ENCODE measurements at places on chromosomes 12 and 14. TPM values are rescaled to one million over a fixed set of nuclear protein-coding genes. Genes with fewer than 3 reads are reported as not detected.

GRCh38 chr12:92034858-92035401, 110.7 kb downstream of the BTG1 start:
- peak; percentile 88 for DNase-seq

DNA sequence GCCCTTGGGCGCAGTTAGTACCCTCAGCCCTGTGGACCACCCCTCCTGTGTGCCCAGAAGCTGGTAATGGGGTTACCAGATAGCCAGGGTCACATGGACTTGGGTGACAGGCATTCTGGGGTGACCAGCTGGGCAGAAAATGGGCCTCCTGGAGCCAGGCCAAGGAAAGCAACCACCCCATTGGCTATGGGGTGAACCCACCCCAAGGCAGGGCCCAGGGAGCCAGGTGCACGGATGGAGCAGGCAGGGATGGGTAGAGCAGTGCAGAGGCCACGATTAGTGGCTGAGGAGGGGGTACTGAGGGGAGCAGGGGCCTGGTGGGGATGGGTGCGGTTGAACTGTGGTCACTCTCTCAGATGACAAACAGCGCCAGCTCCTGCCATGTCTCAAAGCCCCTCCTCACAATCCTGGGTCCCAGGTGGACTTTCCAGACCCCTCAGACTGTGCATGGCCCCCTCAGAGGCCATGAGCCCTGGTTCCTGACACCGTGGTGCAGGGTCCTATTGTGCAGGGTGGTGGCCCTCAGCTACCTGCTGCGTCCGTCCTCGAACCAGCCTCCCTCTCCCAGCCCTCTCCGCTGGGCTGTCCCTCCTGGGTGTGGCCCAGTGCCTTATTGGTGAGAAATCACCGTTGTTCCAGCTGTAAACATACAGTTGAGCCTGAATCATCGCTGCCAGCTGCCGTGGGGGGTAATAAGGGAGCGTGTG, 23.4 kb upstream of the BEGAIN start:
- no peak for DNase-seq

- no peak for DNase-seq
Measured at GRCh38 chr12:113200021-113200797, 14.7 kb downstream of the RITA1 start.

- DNase-seq = no peak
Measured at GRCh38 chr14:90440021-90440451, 43.2 kb downstream of the CALM1 start.

DNA sequence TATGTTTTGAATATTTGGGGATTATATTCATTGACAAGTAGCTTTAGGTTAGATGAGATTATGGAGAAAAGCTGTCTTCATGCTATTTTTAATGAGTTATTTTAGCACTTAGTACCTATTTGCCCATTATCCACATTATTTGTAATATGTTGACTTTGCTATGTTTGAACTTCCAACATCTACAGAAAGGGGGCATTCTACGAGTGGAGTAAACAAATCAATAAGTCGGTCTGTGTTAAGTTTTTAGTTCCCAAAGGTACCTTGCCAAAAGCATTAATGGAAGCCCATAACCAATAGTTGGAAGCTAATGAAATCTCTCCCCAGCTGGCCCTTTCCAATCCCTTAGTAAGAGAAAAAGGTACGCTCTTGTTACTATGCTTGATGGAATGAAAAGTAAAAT, 250.0 kb upstream of the E2F7 start:
- no peak for DNase-seq

The DEPDC4 gene
- 0.13 TPM for total RNA-seq

The PRB2 gene
- not detected for total RNA-seq

- no peak for DNase-seq
Measured at GRCh38 chr12:67251012-67251411, 18.1 kb upstream of the CAND1 start.

DNA sequence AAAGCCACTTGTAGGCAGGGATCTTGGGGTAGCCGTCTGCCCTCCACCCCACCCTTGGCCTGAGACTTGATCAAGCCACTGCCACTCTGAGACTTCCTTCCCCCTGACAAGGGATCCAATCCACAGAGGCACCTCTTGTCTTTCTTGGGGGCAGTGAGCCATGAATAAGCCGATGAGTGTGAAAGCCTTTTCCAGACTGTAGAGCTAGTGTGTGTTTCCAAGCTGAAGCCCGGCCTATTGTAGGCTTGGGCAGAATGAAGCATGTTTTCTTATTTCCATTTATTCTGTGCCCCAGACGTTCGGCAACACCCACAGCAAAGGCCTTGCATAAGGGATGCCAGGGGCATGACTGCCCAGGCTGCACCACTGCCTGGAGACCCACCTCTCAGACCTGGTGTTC, 991.6 kb downstream of the BCL11B start:
- DNase-seq = no peak

- DNase-seq = no peak
Measured at GRCh38 chr12:94790825-94791224, 140.5 kb upstream of the TMCC3 start.
